ENCODE measurements at places on chromosomes 4 and X.
A peak's percentile ranks its signal among the peaks of the same experiment; 100 is the strongest.

DNA sequence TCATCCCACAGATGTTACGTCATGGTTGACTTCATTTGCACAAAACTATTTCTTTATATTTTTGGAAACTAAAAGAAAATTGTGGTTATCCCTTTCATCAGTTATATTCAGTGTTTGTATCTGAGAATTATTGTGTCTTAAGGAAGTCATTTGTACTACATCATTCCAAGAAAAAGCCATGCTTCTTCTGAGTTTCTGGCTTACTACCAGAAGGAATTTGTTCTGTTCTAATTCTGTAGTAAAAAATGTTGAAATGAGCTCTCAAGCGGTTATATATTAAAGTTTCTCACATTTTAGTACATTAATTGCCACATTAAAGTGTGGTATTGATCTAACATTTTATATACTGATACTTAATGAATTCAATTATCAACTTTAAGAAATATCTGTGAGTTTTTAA is 1844.5 kb downstream of the PCDH7 start:
- DNase-seq = no peak

DNA sequence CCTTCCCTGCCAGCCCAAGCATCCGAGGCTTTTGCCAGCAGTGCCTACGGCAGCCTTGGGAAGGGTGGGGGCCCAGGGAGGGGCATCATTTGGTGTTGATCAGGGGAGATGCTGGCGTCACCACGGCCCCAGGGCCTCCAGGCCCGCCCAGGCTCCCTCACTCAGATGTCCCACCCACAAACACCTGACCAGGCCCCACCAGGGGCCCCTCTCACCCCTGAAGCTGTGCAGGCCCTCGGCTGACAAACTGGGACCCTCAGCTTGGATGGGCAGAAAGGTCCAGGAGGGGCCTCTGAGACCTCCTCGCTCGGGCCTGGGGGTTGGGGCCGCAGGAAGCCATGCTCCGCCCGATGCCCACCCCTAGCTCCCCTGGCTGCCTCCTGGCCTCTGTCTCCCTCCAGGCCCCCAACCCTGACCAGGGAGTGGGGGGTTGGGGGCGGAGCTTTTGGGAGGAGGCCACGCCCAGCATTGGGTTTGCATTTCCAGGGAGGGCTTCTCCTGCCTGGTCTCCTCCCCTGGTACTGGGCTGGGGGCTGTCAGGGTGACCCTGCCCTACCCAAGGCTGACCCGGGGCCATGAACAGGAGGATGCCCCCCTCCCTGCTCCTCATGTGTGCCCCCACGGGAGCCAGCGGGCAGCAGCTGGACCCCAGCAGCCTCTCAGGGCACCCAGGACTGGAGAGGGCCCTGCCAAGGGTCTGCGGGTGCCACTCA is 33.4 kb upstream of the SPON2 start:
- DNase-seq = no peak

DNA sequence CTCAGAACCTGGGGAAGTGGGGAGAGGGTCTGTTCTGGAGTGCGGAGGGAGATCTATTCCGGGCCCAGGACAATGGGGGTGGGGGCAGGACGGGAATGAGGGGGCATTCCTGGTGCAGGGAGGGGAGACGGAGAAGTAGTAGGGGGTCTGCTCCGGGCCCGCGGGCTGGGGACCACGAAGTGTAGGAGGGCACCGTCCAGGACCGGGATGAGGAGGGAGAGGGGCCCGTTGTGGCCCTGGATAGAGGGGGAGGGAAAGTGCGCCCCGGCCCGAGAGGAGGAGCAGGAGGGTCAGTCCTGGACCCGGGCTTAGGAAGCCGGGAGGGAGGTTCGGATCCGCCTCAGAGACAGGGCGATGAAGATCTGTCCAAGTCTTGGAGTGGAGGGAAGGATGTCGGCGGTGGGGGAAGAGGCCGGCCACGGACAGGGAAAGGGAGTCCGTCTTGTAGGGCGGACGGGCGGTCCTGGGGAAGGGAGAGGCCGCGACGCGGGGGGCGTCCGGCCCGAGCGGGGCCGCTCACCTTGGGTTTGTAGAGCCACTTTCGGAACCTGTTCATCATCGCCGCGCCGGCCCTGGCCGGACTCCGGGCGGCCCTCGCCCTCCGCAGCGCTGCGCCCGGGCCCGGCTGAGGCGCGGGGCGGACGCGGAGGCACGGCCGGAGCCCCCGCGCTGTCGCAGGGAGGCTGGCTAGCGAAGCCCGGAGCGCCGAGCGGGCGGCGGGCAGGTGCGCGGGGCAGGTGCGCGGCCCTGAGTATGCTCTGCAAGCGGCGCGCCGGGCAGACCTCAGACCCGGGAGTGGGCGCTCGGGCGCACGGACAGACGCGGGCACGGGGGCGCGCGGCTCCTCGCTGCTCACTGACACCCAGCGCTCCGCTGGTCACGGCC is at the start of gene ZFYVE28:
Gene ZFYVE28 (minus strand): TSS at position 881 of the 885 bp plus-strand sequence. CDS start 322 bp downstream, at position 559.
- DNase-seq = no peak

GRCh38 chr4:54224996-54225597 is 4.0 kb upstream of the PDGFRA start:
- no peak for DNase-seq

GRCh38 chr4:141307241-141307689 is 86.6 kb downstream of the ZNF330 start:
- DNase-seq = peak; percentile 20

GRCh38 chr4:187235456-187236170 is 512.0 kb upstream of the FAT1 start:
- DNase-seq = peak; percentile 45

DNA sequence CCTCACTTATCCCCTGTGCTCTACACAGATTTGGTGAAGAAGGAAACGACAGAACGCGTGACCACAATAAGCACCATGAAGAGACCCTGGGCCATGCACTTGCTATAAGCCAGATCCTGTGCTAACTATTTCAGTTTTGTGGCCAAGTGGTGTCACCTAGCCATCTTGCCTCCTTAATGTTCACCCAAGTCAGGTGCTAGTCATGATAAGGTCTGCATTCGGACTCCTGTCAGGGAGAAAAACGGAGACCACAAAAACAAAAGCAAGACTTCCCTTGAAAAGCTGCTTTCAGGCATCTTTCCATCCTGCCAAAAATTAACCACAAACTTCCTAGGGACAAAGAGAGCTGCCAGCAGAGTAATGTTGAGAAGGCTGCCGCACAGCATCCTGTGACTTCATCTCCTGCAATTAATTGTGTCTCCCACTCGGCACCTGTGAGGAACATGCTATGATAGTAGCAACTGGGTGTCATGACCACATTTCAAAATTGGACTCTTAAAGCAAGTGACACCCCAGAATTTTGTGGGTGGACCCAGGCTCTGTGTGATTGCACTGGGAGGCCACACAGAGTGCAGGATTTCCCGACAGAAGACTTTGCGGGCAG is 8.8 kb upstream of the IDS start:
- no peak for DNase-seq

DNA sequence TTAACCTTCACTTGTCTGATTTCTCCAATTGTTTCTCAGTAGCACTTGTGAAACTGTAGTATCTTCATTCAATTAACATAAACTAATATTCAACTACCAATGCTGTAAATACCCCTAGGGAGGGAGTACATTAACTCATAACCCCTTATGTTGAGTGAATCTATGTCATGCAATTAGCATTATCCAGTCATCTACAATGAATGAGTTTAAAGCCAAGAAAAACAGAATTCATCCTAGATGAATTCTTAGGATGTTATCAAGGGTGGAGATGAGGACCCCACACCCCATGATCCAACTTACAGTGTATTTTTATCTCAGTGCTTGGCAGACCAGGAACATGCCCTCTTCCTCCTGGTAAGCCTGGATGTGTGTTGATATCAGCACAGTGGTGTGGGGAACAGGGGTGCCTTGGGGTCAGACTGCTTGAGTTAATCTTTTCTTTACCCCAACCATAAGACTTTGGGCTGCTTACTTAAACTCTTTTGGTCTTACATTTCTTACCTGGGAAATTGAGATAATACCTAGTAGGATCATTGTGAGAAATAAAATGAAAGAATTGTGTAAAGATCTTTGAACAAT is 62.1 kb upstream of the SCOC start:
- no peak for DNase-seq

GRCh38 chrX:79081895-79082512 is 62.5 kb upstream of the GPR174 start:
- DNase-seq = no peak

- no peak for DNase-seq
Measured at GRCh38 chr4:86587381-86588140, 6.6 kb upstream of the PTPN13 start.

DNA sequence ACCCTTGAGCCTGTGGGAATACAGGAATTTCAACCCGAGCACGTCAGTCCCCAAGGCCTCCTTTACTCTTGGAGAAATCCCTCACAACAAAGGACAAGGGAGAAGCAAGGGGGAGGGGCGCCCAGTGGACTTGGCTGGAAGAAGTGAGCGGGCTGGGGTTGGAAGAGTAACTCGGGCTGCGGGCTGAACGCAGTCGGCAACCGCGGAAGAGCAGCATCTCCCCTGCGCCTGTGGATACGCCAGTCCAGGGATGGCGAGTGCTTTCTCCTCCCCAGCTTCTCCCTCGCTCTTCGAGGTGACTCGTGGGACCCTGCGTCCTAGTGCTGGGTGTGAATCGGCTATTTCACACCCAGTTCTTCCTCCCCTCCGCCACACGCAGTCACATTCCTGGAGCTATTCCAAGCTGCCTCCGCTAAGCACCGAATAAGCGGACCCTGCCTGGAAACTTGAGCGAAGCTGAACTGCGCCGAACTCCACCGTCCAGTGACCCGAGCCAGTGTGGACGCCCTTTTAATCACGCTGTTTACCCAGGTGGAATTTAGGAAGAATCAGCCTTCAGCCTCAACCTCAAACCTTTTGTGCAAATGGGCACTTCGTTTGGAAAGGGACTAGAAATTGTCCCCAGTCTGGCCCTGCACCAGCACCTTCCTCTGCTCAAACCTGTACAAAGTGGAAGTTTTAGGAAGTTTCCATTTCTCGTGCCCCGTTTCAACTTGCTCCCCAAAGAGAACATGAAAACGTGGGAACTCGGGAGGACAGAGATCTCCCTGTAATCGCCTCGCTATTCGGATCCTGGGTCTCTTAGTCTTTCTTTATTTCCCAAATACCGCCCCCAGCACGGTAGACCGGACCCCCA is 64.3 kb upstream of the WDR17 start:
- DNase-seq = peak; percentile 55

DNA sequence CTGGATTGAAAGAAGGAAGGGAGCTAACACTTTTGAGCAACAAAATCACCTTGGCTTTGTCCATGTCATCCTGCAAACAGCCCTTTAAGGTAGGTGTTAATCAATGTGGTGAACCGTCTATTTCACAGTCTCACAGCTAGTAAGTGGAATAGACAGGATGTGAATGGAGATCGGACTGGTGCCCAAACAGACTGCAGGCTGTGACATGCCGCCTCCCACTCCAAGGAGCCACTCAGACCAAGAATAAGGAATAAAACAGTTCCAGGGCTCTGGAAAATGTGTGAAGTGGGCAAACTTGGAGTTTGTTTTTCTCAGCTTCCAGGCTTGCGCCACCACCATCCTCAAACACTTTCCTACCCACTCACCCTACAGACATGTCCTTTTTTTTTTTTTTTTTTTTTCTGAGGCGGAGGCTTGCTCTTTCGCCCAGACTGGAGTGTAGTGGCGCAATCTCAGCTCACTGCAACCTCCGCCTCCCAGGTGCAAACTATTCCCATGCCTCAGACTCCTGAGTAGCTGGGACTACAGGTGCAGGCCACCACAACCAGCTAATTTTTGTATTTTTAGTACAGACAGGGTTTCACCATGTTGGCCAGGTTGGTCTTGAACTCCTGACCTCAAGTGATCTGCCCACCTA is 57.7 kb upstream of the SEC24B start:
- no peak for DNase-seq
